ENCODE measurements at places on chromosomes 3 and 15.

DNA sequence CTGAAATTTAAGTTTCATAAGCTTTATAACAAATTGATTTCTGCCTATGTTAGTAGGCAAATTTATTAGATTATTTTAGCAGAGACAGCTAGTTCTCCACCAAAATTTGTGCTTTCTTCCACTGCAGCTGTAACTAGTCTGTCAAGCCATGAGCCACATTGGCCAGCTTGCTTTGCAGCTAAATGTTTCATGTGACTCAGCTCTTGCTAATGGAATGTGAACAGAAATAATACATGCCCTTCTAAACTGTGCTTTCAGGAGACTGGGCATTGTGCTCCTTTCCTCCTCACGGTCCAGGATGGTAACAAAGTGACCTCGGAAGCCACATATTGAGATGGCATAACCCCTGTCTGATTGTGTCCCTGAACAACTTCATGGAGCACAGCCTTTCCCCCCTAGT is 51.3 kb upstream of the KPNA4 start:
- DNase-seq = peak; percentile 20

- no peak for DNase-seq
These were observed 490.5 kb downstream of the ZNF385D start for GRCh38 chr3:21260507-21260906.

DNA sequence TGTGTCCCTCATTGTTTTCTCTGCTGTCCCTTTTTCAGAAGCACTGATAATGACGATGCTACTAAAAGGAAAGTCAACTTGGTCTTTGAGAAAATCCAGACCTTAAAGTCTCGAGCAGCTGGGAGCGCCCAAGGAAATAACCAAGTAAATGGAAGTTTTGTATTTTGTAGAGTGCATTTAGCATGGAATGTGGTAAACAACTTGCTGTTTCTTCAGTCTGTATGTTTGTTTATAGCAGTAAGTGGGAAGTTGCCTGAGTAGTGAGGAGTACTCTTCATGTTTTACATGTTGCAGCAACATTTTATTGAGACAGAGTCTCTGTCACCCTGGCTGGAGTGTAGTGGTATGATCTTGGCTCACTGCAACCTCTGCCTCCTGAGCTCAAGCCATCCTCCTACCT is 66.0 kb downstream of the CGNL1 start:
- DNase-seq = no peak

- DNase-seq = no peak
These were observed 7.5 kb downstream of the PLIN1 start for GRCh38 chr15:89671687-89672086.

DNA sequence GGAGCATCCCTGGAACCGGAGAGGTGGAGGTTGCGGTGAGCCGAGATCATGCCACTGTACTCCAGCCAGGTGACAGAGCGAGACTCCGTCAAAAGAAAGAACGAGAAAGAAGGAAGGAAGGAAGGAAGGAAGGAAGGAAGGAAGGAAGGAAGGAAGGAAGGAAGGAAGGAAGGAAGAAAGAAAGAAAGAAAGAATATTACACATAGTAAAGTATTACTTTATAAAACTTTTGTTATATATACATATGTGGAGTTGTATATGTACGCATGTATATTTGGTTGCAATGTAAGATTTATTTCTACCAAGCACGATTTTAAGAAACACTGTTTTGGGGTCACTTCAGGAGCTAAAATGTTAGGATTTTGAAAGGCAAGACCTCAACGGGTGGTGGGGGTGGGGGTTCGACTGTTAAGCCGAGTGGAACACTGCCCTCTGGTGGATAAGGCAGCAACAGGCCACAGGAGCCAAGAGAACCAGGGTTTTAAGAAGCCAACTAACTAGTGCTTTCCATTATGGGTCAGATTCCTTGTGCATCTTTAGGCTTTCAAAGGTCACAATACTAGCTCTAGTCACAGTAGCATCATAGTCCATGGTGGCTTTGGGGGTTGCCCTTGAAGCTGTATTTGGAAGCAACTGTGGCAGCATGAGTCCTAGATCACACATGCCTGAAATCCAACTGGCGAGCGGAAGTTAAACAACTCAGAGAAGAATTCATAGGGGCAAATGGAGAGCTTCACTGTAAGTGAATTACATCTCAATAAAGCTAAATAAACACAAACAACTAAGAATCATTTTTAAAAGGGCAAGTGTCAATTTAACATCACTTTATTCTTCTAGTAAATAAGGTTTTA is 22.5 kb downstream of the GLB1 start:
- DNase-seq = peak; percentile 72

GRCh38 chr15:66424963-66425612 is 38.4 kb downstream of the MAP2K1 start:
- DNase-seq = no peak

DNA sequence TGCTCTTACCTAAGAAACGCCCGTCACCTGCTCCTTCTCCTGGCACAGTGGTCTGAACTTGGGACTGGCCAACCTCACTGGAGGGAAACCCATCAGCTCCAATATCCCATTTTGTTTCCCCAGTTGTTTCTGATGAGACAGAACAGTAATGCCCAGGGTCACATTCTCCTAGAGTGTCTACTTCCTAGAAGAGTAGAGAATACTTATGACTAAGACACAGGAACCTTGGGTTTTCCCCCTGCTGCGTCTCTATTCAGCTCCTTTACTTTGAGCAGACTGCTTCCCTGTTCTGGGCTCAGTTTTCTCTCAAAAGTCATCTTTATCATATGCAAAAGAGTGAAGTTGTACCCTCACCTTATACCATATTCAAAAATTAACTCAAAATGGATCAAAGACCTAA is 79.4 kb downstream of the POLR2M start:
- no peak for DNase-seq

GRCh38 chr3:44584646-44585501 is at the start of gene ZNF660:
Gene ZNF660, plus strand, starts transcription at chr3:44584964. Its CDS starts 9,230 bp downstream, at chr3:44594194.
- peak; percentile 20 for DNase-seq

DNA sequence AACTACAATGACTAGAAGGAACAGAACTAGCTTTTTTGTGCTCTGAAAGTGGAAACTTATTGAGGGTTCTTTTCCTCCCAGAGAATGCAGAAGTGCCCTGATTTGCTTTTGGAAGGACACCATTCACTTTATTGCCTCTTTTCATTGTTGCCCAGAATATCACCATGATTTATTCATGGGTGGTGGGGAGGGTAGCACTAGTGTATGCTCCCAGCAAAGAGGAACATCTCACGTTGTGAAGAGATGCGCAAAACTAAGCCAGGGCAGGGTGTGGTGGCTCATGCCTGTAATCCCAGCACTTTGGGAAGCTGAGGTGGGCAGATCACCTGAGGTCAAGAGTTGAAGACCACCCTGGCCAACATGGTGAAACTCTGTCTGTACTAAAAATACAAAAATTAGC is 31.4 kb downstream of the FLNB start:
- DNase-seq = no peak

GRCh38 chr15:100147828-100148227 is 193.9 kb downstream of the ADAMTS17 start:
- no peak for DNase-seq

GRCh38 chr3:114557791-114558190 is 264.0 kb downstream of the TIGIT start:
- DNase-seq = no peak

DNA sequence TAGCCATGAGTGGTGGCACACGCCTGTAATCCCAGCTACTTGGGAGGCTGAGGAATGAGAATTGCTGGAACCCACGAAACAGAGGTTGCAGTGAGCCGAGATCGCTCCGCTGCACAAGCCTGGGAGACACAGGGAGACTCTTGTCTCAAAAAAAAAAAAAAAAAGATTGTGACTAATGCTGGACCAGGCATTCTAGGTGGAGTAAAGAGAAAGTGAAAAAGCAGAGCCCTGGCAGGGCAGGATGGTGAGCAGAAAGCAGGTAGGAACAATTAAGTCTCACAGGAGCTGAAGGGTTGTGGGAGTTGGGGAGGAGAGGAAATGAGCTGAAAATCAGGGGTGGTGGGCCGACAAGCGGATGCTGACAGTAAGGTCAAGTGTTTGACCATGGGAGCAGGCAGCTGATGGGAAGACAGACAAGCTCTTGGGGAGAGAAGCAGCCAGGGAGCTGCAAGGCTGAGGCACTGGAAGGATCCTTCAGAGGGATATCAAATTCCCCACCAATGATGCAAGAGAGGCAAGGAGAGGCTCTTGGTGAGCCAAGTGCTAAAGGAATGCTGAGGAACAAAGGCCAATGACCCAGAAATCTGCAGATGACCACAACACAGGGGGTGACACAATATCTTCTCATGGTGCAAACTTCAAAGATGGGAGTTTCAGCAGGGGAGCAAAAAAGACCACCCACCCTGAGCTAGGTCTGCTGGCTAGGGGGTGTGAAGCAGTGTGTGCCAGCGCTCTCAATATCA is 251.1 kb downstream of the ULK4 start:
- DNase-seq = no peak

DNA sequence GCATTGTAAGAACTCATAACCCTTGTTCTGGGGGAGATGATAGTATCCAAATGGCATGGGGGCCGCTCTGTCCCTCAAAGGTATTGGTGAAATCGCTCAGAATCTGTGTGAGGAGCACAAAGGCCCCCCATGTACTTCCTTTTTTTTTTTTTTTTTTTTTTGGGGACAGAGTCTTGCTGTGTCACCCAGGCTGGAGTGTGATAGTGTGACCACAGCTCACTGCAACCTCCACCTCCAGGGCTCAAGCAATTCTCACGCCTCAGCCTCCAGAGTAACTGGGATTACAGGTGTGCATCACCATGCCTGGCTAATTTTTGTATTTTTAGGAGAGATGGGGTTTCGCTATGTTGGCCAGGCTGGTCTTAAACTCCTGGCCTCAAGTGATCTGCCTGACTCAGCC is 37.0 kb downstream of the CMTM8 start:
- no peak for DNase-seq

- DNase-seq = peak; percentile 19
These were observed 259.1 kb upstream of the TPM1 start for GRCh38 chr15:62783303-62783957.

- peak; percentile 65 for DNase-seq
These were observed 61.2 kb downstream of the TSC22D2 start for GRCh38 chr3:150469031-150469930.

DNA sequence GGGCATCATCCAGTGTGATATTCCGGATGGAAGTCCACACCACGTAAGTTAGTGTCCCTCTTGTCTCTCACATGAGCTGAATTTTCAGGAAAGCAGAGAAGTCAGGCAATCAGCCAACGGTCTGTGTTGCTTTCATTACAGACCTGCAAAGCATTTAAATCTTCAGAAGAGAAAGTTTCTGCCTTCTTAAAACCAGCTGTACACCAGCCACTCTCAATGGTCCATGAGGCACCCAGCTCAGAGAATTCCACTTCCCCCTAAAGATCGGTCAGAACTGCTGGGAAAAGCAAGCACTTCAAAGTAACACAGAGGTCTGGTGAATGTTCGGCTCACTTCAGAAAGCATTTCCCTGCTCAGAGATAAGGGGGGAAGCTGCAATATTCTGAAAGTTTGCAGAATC is 903.7 kb downstream of the EPHA3 start:
- no peak for DNase-seq

DNA sequence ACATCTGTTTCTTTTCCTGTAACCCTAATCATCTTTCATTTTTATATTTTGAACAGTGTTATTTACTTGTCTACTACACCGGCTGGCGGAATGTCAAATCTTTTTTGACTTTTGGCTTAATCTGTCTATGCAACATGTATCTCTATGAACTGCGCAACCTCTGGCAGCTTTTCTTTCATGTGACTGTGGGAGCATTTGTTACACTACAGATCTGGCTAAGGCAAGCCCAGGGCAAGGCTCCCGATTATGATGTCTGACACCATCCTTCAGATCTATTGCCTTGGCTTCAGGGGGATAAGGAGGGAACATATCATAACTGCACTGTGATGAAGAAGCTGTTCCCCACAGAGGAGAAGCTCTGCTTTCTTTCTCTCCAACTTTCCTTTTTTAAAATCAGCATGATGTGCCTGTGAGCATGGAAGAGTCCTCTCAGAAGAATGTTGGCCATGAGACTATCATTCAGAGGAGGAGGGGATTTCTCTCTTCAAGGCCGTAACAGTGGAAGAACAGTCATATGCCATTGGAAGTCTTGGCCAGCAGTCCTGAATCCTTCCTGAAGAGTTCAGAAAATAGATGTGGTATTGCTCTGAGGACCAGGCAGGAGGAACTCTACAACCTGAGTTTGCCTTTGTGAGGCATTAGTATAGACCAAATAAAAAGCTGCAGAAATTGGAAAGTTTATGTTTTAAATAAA is 69.9 kb downstream of the SEC22A start:
- no peak for DNase-seq

GRCh38 chr3:140308535-140308934 is 369.3 kb upstream of the TRIM42 start:
- DNase-seq = no peak

- DNase-seq = no peak
These were observed 50.0 kb upstream of the PSMD6 start for GRCh38 chr3:64073158-64073761.

DNA sequence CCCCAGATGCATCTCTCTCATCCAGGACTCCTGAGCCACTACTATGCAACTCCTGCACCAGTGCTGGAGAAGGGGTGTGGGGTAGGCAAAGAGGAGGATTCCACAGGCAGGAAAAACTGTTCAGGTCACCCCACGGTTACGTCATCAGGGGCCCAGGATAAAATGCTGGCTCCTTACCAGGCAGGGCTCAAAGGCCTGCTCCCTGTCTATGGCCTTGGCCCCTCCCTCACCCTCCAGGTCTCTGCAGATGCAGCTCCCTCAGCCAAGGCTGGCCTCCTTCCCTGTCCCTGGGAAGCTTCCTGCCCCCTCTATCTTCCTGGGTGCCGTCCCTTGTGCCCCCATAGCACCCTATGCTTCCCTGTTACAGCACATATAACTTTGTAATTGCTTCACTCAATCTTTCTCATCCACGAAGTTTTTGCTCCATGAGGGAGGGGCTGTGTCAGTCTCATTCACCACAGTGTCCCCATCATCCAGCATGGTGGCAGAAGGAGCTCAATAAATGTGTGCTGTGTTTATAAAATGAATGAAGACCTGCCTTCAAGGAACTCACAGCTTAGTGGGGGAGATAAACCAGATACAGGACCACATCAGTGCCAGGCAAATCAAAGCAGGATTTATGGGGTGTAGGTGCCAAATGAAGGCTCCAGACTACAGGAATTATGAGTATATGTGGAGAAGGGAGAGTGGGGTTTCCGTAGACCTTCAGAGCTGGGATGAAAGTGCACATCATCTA is 18.6 kb downstream of the KBTBD13 start:
- DNase-seq = no peak

GRCh38 chr3:188507244-188507720 is 353.3 kb downstream of the LPP start:
- DNase-seq = no peak

DNA sequence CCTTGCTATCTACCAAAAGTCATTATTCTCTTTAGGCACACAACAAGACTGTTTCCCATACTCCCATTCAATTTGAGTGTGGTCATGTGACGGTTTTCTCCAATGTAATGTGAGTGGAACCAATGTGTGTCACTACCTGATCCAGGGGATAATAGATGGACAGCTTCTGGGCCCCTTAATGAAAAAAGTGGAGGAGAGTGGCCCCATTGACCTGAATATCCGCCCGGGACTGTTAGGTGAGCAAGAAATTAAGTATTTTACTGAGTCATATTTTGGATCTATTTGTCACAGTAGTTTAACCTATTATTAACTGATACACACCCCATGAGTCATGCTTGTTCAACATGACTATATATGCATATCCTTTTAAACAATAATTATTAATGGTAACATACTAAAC is 15.1 kb upstream of the ARID3B start:
- DNase-seq = peak; percentile 53

GRCh38 chr3:43616034-43616433 is 5.8 kb downstream of the ANO10 start:
- no peak for DNase-seq
